GM12892 (cell line): ENCODE measurements at places on chromosomes 1 and 21.

DNA sequence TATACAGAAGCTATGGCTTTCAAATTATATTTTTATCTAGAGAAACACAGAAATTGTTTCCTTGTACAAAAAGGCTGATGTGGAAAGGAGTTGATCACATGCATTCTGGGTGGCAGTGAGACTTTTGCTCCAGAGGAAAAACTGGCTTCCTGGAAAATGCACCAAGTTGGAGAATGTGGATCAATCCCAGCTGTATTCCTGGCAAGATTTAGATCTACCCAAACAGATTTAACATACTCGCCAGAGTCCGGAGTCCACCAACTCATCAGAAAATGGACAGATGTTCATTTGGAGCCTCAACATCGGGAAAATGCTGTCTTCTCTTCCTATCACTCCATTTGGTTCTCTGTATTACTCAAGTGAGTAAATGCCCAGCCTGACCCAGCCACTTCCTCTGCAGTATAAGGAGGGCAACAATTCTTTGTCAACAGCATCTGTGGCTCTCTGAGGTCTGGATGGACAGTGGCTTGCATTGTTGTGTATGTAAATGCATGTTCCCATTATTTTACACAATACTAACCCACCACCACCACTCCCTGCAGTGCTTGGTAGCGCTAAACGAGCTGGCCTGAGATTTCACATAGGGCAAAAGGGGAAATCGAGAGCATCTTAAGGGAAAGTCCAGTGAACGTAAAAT lies 226.2 kb upstream of the IRF2BP2 start:
- no peak for DNase-seq

- DNase-seq: no peak
Observed at GRCh38 chr1:206002160-206002559, 1.0 kb downstream of the RAB7B start.

DNA sequence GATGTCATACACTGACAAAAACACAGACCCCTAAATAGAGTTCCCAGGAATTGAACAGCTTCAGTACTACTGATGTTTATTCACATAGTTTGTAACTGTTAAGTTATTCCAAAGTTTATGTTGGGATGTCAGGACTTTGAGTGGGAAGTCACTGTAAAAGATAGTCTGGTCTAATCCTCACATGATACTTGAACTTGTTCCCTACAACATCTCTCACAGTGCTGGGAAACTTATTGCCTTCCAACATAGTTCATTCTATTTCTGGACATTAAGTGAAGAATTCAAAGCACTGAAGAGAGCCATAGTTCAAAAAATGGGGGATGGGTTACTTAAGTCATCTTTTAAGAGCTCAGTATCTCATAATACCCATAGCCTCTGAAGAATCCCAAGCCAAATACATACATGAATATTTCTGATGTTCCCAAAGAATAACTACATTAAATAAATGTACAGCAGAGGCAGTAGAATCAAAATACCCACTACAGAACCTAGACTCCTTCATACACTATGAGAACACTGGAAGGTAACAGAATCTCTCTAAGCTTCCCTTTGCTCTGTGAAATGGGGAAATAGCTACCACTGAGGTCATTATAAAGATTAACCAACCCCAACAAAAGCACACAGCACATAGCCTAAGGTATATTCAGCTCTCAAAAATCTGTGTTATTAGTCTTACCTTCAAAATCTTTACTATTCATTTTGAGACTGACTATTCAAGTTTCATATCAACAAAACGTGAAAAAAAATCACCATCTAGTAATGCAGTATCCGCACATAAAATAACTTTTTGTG lies 81.4 kb downstream of the ESRRG start:
- DNase-seq: no peak

GRCh38 chr21:36461918-36462486 lies 17.9 kb downstream of the CLDN14 start:
- no peak for DNase-seq

- no peak for DNase-seq
Observed at GRCh38 chr1:245590726-245591125, 435.9 kb downstream of the KIF26B start.

DNA sequence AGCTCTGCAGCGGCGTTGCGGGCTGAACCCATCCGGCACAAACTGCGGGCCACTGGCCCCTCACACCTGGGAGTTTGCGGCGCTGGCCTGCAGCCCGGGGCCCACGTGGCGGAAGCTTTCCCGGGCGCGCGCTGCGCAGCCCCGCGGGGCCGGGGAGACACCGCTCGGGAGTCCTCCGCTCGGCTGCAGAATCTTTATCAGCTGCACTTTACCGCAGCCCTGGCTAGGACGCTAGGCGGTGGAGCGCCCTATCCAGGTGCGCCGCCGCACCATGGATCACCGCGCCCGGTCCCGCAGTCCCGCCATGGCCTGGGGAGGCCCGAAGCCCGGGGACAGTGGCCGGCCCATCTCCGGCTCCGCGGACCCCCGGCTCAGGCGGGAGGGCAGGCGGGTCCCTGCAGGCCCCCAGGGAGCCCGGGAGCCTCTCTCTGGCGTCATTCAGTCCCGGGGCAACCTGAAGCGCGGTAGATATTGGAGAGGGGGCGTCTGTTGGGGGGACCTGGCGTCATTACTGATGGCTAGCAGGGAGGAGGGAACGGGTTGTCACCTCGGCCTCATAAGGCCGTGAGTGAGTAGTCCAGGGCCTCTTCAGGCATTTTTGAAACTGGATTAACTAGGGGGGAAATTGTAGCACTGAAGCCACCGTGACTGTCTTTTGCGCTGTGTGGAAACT lies 5.7 kb upstream of the OLIG2 start:
- DNase-seq: peak; percentile 19

DNA sequence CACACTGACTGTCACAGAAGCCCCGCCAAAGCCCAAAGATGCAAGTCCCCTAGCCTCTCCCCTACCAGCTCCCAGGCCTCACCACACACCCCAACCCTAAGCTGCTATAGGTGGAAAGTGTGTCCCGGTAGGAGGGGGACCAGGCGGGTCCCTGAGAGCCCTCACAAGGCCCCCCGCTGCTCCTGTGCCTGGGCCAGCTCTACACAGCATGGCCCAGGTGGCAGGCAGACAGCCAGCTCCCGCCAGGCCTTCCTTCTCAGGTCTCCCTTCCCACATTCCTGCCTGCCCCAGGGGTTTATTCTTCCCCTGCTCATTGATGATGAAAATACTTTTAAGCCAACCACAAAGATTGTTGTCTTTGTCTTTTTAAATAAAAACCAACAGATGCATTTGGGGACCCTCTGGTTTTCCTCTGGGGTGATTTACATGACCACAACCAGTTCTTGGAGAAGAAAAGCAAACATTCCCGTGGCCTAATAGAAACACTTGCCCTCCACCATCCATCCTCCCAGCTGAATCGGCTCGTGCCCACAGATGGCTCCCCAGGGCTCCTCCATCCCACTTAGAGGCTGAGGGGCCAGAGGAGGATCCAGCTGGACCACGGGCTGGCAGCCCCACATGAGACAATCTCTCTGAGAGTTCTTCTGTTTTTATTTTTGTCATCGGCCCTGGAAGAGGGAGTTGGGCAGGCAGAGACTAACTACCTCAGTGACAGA lies 93.1 kb downstream of the DMRTB1 start:
- no peak for DNase-seq

- no peak for DNase-seq
Observed at GRCh38 chr1:69976896-69977295, 228.5 kb downstream of the LRRC40 start.

DNA sequence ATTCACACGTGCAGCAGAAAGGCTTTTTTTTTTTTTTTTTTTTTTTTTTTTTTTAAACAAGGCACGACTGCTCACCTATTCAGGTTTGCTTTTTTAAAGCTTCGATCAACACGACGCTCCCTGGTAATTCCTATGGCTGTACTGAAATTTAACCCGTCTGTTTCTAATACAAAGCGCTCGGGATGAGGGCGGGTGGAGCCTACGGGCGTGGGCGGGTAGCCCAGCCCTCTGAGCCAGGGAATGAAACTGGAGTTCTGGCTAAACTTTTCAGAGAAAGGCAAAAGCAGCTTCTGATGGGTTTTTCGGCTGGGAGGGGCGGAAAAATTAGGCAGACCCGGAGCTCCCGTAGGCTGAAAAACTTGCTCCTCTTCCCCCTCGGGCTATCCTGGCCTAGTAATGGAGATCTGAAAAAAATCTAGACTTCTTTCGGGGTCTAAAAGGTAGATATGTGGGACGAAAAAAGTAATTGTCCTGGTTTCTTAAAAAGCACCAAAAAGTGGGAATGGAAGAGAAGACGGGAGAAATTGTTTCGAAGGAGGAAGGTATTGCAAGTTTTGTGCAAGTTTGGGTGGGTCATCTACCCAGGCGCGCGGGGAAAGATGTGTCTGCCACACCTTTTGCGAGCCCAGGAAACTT lies 7.4 kb downstream of the NR5A2 start:
- no peak for DNase-seq

DNA sequence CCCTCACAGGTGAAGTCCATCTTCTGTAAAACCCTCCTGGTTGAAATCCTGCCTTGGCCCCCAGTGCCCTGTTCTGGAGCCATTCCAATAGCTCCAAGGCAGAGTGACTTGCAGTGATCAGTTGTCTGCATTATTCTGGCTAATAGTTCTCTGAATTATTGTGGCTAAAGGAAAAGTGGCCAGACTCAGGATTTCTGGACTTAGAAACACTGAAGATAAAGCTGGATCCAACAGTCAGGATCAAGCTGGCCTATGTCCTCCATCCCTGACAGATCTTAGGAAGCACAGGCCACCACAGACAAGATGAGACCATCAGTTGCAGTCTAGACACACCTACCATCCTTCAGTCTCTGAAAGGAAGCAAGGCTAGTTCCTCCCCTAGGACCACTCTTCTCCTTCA lies 801 bp upstream of the C2CD4D start:
- no peak for DNase-seq
